ENCODE measurements at places on chromosomes 2 and 18.

GRCh38 chr2:8527676-8528075 is 154.2 kb upstream of the ID2 start:
- no peak for DNase-seq

DNA sequence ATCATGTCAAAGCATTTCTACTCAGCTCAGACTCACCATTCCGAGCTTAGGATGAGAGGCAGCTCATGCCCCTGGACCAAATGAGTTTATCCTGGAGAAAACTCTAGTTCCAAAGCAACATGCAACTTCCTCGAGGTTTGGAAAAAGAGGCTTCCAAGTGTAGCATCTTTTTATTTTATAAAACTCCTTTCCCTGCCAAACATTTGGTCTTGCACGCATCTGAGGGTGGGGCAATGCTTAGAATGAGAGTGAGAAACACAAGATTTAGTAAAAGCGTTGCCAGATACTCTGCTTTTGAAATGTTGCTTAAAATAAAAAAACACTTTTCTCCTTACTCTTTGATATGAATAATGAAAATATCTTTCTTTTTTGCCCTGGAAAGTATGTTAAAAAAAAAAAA is 151.5 kb downstream of the NCKAP5 start:
- DNase-seq: no peak

GRCh38 chr18:8367217-8367988 is 241.8 kb upstream of the RAB12 start:
- DNase-seq: peak; percentile 19

DNA sequence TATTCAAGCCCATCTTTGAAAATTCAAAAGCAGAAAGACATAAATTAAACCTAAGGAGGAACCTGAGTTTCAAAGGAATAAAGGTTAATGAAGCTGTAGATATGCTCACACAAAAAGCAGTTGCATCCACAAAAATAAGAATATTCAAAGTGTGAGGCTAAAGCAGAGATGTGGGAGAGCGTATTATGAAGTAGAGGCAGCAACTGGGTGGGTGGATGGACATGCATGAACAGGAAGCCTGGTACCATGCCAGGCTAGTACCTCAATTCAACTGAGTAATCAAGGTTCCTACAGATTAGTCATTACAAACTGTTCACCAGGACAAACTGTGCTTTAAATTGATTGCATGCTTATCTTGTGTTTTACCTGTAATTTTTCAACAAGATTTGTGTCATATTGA is 330.0 kb upstream of the PKDCC start:
- DNase-seq: no peak

GRCh38 chr2:8123464-8123863 is 558.4 kb upstream of the ID2 start:
- DNase-seq: no peak

DNA sequence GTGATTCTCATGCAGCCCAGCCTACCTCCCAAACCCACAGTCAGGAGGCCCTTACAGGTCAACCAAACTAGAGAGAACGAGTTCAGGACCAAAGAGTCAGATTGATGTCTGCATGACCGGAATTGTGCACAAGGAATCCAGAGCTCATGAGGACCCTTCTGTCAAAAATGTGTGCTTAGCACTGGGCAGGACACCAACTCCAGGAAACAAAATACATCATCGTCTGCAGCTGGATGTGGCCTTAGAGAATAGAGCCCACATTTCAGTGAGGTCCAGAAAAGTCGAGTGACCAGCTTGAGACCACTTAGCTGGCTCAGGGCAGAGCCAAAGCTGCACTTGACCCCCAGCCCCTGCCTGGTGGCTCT is 3.2 kb downstream of the TNS1 start:
- DNase-seq: no peak

DNA sequence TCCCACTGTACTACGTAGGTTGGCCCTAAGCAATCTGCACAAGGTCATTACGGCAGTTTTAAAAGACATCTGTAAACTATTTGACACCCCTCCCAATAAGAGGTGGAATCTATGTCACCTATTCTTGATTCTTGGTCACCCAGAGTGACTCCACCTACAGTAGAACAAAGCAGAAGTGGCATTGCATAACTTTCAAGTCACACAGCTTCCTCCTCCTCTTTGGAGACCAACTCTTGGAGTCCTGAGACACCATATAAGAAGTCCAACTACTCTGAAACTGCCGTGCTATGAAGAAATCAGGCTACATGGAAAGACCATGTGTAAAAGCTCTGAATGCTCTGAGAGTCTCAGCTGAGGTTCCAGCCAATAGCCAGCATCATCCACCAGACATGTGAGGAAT is 253.5 kb upstream of the CDH20 start:
- no peak for DNase-seq

- DNase-seq: no peak
Measured at GRCh38 chr18:34773961-34774766, 64.1 kb downstream of the DTNA start.

DNA sequence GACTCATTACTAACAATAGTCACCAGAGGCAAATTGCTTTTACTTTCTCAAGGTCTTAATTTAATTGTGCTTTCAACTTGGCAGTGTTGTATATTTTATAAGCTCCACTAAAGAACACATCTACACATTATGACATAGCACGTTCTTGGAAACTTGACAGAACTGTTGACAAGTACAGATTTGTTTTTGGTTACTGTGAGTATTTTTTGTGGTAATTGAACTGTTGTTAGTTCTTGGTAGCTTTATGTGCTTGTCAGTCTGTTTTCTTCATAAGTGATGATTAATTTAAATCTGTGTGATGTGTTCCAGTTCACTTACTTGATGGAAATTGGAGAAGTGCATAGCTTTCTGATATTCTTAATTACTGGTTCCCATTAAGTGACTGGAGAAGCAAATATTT is 63.9 kb downstream of the COMMD1 start:
- DNase-seq: no peak

- DNase-seq: no peak
Measured at GRCh38 chr2:54122939-54123338, 7.5 kb downstream of the ACYP2 start.

DNA sequence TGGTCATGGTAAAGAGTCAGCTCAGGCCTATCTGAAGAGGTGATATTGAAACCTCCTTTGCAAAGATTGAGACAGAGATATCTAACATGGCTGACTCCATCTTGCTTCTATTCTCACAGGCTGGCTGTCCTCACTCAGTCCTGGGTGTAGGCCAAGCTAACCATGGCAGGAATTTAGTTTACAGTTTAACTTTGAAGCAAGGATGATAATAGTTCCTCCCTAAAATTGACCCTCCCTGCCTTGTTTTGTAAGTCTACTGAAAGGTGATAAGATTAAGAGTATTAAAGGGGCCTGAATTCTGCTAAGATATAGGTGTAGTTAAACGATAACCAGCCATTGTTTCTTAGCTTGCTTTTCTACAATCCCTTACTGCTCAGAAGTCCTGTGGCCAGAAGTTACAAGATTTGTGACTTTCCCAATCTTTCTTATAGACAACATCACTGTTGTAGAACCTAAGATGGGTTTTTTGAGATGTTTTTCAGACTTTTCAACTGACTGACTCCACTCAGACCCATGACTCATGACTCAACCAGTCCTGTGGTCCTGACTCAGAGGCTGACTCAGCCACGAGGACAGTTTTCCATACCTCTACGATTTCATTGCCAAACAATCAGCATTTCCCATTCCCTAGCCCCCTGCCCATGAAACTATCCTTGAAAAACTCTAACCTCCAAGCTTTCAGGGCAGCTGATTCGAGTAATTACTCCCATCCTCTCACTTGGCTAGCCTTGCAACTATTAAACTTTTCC is 195.7 kb upstream of the SESTD1 start:
- peak; percentile 78 for DNase-seq

- DNase-seq: no peak
Measured at GRCh38 chr18:48592540-48593171, 53.8 kb downstream of the CTIF start.

GRCh38 chr2:79179036-79179435 is 19.5 kb upstream of the REG3A start:
- no peak for DNase-seq

DNA sequence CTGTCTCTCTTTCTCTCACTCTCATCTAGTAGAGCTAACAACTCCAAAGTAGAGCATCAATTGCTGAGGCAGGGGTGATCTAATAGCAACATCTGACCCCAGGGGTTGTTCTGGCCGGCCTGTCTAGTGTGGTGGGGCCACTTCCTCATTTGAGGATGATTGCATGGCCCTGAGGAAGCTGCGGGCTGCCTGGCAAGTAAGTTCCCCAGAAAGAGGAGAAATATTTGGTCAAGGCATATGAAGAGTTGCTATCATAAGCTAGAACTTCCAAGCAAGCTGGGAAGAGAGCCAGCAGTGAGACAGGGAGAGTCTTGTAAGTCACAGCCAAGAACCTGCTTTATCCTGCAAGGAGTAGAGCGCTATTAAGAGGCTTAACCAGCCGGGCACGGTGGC is 50.8 kb upstream of the TMEM87B start:
- no peak for DNase-seq

DNA sequence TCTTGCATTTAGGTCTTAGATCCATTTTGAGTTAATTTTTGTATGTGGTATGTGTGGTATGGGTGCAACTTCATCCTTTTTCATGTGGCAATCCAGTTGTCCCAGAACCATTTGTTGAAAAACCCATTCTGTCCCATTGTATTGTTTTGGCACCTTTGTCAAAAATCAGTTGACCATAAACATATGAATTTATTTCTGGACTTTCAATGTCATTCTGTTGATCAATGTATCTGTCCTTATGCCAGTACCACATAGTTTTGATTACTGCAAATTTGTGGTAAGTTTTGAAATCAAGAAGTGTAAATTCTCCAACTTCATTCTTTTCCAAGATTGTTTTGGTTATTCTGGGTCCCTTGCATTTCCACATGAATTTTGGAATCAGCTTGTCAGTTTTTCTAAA is 16.6 kb upstream of the ZNF396 start:
- no peak for DNase-seq

GRCh38 chr2:234029150-234029733 is 21.3 kb upstream of the SPP2 start:
- DNase-seq: no peak

DNA sequence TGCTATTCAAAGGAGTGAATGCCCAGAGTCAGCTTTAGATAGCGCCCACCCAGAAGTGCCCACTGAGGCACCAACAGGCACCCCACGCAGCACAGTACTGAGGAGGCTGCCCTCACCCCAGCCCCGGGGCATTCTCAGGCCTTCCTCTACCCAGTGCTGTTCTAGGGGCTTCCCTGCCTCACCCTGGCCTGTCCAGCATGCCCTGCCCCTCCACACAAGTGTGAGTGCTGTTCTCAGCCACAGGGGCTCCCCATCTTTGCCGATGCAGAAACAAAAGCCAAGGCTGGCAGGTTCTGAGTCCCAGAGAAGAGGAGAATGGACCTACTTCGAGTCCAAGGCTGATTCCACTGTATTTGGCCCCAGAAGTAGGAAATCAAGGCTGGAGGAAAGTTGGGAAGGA is 15.8 kb downstream of the BIN1 start:
- no peak for DNase-seq
